ENCODE measurements at places on chromosomes 11 and 22.
A peak's percentile ranks its signal among the peaks of the same experiment; 100 is the strongest.

GRCh38 chr11:97332271-97332670, 942.5 kb downstream of the JRKL start:
- DNase-seq = no peak

GRCh38 chr22:49320714-49321476, 506.8 kb downstream of the BRD1 start:
- no peak for DNase-seq

GRCh38 chr11:65290448-65291165, 24.1 kb upstream of the CDC42EP2 start:
- DNase-seq = peak; percentile 96

DNA sequence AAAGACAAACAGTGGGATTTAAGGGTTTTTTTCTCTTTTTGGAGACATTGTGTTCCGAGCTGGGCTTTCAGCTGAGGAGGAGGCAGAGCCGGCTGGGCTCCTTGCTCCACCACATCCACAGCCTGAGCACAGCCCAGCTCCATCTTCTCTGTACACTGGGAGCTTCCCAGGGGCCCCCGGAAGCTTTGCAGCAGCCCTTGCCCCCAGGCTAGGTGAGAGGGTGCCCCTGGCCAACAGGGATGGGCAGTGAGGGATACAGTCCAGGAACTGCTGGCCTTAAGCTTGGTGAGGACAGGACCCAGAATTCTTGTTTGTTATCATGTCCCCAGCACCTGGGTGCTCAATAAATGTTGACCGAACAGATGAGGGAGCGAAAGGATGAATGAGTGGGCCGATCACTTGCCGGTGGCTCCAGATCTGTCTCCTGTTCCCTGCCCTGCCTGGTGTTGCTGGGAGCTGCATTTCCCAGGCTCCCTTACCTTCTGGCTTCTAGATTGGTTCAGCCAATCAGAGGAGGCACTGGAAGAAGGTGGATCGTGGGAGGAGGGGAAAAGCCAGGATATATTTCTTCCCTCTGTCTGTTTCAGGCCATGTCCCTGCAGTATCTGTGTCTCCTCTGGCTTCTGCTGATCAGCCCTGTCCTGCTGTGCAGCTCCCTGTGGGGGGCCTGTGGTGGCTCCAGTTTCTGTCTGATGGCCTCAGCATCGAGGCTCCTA, 26.5 kb upstream of the NECTIN1 start:
- DNase-seq = peak; percentile 4

- DNase-seq = peak; percentile 70
Observed at GRCh38 chr11:19370100-19370861, 129.5 kb upstream of the E2F8 start.

DNA sequence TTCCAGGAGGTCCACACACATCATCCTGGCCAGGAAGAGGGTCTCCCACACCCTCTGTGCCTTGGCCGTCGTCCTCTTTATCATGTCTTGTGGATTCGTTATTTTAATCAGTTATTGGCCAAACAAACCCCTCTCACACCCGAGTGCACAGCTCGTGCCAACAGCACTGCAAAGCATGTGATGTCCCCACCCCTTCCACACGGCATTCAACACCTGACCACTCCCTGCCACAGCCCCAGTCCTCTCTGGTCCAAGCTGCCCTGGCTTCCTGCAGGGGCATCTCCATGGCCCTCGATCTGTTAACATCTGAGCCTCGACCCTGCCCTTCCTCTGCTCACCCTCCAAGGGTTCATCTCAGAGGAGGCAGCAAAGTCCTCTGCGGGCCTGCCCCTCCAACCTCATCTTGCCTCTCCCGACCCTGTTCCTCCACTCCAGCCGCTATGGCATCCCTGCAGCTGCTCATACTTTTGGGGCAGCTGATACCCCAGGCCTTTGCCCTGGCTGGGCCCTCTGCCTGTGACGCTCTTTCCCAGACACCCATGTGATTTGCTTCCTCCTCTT, 14.0 kb downstream of the MYEOV start:
- DNase-seq = no peak

- DNase-seq = no peak
Observed at GRCh38 chr22:40567106-40567505, 69.4 kb downstream of the MRTFA start.

DNA sequence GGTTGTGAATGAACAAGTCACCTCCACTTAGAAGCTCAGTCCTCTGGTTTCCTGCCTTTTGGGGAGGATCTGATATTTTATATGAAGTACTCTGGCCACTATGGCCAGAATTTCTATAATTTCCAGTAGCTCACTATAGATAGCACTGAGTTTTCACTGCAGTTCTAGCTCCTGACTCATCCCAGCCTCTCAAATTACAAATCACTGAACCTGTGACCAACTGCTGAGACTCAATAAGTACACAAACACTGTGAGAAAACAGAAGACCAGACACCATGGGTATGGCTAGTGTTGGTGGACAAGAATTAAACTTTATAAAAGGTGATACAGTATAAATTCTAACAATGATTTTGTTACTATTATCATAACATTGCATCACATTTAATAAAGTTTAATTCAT, 47.1 kb upstream of the UCP3 start:
- DNase-seq = no peak

GRCh38 chr11:65206441-65206841, 24.7 kb downstream of the CAPN1 start:
- no peak for DNase-seq

DNA sequence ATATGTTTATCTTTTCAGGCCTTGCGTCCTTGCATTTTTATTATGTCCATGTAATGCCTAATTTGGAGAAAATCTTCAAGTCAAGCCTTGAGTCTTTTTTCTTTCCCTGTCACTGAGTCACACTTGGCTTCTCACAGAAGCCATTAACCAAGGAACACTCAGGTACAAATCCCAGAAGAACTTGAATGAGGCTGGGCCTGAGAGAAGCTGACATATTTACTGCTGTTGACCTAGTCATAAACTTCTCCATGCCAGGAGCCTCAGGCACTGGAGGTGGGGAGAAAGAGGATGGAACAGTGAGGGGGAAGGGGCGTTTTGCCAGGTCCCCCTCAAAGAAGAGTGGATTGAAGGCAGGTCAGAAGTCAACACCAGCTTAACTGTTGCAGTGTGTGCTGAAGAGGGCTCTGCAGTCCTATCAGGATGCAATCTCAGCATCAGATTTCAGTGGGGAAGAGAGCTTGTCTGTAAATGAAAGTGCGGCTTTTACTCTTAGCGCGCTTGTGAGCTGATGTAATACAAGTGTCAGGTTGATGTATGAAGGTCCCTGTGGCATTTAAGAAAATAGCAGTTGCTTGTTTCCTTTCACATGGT, 526.0 kb downstream of the ETS1 start:
- no peak for DNase-seq

DNA sequence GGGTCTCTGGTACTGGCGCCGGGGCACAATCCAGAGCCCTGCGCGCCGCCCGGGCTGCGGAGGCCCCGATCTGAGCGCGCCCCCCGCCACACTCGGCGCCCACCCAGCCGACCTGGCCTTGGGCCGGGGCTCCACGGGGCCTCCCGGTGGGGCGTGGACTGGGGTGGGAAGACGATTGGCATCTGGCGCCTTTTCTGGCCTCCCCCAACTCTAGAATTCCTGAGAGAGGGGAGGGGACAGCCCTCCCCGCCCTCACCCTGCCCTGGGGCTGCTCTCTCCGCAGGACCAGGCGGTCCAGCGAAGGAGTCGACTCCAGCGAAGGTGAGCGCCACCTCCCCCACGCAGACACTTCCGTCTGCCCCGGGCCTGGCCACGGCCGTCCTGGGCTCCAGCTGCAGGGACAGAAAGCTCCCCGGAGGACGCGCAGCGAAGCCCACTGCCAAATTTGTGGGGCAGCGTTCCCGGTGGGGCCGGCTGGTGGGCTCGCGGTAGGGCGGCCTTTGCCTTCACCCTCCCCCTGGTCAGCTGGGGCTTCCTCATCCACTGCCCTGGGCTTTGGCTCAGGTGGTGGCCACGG, 593 bp downstream of the SSH3 start:
- DNase-seq = no peak

GRCh38 chr11:115266066-115266639, 238.1 kb downstream of the CADM1 start:
- no peak for DNase-seq

- no peak for DNase-seq
Observed at GRCh38 chr11:1600626-1601025, 2.5 kb upstream of the KRTAP5-2 start.

DNA sequence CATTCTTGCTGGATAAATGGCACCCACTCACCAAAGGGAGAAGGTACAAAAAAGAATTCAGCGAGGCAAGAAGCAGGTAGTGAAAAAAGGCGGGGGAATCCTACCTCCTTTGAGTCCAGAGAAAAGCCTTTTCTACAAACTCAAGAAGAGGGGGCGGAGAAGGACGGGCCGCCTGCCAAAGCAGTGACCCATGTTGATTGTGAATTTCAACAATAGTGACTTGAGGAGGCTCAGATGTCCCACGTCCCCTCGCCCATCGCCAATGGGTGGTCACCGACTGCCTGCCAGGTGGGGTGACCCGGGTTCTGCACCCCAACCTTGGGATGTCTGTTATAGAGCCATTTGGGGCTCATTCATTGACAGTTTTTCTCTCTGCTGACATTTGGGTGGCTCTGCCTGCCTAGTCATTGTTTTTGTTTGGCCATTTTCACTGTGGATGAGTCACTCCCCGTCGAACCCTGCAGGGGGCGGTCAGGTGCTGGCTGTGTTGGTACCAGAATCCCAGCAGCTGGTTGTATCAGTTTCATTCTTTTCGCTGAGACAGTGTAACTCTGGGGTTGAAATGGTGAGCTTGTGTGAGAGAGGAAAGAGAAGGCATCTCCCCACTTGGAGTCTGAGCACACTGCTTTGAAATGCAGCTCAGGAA, 163.4 kb upstream of the NCAM1 start:
- DNase-seq = peak; percentile 49

DNA sequence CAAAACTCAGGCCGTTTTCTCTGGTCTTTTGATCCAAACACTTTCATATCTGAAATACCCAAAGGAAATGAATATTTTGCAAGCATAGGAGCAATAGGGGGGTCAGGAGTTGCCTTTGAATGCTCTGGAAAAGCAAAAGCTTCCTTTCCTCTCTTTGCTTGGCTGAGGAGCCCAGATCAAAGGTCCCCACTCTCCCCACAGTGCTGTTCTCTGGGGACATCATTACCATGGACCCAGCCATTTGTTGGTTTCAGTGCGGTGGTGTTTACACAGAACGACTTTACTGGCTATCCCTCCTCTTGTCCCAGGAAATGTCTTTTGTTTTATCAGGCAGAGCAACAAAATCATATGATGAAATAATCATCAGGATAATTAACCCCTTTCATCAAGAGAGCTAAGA, 1089.1 kb downstream of the TBC1D22A start:
- no peak for DNase-seq

- DNase-seq = no peak
Observed at GRCh38 chr11:86438685-86439084, 64.0 kb downstream of the CCDC81 start.

DNA sequence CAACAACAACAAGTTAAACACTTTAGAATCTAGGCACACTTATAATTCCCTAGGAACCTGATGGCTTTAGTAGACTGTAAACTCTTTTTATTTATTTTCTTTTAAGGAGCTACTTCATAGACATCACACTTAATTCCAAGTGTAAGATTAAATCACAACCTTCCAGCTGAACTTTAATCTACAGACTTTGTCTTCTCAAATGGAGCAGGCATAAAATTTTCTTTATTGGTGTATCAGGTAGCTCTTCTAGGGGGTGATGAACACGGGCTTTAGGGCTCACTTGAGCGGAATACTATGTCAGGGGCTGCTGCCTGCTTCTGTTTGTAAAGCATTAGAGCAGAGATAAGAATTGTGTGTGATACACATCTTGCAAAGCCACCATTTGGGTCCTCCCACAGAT, 525.8 kb upstream of the FAT3 start:
- no peak for DNase-seq

DNA sequence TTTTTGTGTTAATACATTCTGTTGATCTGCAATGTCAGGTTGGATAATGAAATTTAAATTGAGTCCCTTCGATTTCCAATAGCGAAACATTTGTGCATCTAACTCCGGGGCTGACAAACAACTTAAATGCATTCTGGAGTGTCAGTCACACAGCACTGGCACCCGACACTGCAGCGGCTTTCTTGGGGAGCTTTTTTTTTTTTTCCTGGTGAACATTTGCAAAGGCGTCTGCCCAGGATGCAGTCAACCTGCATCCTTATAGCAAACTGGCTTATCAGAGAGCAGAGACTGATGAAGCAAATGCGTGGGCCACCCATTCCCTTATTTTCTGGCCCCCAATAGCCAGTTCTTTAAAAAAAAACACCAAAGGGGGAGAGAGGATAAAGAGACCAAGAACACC, 1167.7 kb downstream of the LRRC4C start:
- no peak for DNase-seq

GRCh38 chr11:89495951-89496350, 4.8 kb upstream of the NOX4 start:
- DNase-seq = no peak

GRCh38 chr11:124898711-124899110, 1.0 kb upstream of the ROBO4 start:
- DNase-seq = peak; percentile 86

DNA sequence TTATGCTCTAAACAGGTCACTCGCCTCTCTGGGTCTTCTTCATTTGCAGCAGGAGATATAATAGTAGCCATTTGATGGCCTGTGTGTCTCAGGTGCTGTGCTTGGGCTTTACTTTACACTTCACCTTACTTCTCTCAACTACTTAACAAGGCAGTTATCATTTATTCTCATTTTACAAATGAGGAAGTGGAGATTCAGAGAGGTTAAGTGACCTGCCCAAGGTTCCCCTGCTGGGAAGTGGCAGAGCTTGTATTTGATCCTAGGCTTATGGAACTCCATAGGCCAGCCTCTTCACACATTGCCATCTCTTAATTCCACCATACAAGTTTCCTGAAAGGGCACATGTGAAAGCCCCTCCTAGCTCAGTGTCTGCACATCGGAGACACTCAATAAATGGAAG, 30.4 kb downstream of the FAM181B start:
- DNase-seq = no peak

DNA sequence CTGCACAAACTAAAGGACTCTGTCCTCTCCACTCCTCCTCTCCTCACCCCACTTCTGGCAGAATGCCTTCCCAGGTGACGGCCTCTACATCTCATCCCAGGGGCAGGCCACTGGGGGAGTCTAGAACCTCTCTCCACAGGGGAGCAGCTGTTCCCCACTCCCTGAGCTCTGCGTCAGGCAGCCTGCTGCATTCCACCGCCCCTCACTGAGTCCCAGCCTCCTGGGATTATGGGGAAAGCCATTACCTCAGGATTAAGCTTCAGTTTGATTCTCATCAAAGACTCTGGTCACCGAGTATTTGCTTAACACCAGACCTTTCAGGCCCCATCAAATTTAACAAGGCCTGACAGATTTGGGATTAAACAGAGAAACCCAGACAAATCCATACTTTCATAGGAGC, 405.9 kb downstream of the NXPE2 start:
- no peak for DNase-seq

- no peak for DNase-seq
Observed at GRCh38 chr11:32529994-32530588, 53.5 kb upstream of the EIF3M start.

GRCh38 chr22:21446827-21447690, 20.1 kb upstream of the TMEM191C start:
- DNase-seq = no peak

- no peak for DNase-seq
Observed at GRCh38 chr11:3183523-3183922, 18.4 kb upstream of the OSBPL5 start.

GRCh38 chr22:20107471-20107901, 8.4 kb upstream of the RANBP1 start:
- DNase-seq = no peak

GRCh38 chr11:62694455-62695167, 5.3 kb upstream of the LRRN4CL start:
- DNase-seq = peak; percentile 82

Measured in right hindlimb (tissue), 1 donor.